ENCODE measurements at places on chromosomes 4 and X. TPM values are rescaled to one million over a fixed set of nuclear protein-coding genes. Genes with fewer than 3 reads are reported as not detected.
A peak's percentile ranks its signal among the peaks of the same experiment; 100 is the strongest.

The C4orf33 gene
- total RNA-seq = 13.3 TPM

The IBSP gene
- total RNA-seq = not detected

DNA sequence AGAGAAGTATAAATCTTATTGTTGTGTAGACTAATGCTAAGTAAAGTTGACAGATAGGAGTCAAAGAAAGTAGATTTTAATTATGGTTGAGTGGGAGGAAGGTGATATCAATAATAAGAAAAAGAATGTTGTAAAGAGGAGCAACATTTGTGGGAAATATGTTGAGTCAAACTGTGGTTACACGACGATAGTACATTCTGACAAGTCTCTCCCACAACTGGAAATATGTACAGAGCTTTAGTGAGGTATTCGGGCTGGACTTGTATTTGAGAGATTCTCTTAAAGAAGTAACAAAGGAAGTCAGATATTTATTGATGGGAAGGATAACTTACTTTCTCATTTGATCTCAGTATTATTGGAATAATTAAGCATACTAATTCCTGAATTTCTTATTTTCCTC, 525.3 kb upstream of the MAGEB2 start:
- no peak for DNase-seq

DNA sequence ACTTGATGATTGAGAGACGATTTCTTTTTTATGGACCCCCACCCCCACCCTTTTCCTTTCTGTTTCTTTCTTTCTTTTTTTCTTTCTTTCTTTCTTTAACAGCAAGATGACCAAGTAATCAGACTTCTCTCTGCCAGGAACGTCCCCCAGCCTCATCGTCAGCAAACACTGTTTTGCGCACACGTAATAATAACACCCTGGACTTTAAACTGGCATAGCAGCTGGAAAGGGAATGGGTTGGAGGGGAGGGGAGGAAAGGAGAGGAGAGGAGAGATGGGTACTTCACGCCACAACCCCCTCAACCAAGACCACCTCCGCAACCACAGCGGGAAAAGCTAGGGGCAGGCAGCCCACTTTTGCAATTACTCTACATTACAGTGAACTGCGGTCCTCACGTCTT, 1.1 kb downstream of the GABRA2 start:
- peak; percentile 39 for DNase-seq

GRCh38 chr4:26218677-26219605, 101.9 kb upstream of the RBPJ start:
- DNase-seq = no peak

DNA sequence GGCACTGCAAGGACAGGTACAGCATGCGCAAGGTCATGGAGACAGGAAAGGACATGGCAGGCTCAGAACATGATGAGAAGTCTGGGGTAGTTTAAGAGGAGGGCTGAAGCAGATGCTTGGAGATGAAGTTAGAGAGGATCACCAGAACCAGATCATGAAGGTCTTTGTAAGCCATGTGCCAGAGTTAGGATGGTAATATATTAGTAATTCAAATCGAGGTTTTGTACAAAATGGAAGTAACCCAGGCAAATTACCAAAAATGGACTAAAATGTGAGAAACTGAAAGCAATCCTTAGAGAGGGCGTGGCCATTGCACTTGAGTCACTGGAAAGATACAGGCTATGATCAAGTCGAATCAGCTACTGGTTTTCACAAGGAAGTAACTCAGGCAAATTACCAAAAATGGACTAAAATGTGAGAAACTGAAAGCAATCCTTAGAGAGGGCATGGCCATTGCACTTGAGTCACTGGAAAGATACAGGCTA, 13.5 kb downstream of the RXFP1 start:
- DNase-seq = no peak

The FATE1 gene
- not detected for total RNA-seq

DNA sequence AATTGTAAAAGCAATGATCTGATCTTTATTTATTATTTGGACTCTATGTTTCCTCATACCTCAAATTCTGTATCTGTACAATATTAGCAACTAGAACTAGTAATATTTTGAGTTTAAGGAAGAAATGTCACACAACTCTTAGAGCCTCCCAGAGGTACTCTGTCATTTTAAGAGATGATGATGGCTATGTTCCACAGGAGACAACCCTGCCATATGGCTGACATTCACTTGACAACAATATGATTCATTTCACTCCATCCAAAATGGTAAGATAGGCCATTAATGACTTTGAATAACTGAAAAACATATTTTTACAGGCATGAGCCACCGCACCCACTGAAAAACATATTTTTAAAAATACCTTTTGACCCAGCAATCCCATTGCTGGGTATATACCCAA, 190.3 kb downstream of the MAML3 start:
- DNase-seq = no peak

GRCh38 chrX:125132274-125132673, 187.4 kb upstream of the TEX13C start:
- DNase-seq = no peak

DNA sequence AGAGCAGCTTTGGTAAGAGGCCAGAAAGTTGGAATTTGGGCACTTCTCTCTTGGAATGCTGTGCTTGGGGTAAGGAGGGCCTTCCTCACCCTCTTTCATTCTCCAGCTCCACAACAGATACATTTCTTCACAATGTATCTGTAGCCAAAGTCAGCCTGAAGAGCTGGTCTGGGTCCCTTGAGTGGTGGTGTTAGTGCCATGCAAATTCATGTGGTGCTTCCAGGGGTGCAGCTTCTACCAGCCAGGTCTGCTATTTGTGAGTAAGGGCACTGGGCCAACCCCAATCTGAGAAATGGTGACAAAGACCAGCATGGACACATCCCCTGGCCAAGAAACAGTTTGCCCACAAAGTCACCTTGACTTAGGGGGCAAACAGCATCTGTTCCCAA, 17.8 kb downstream of the AMER1 start:
- DNase-seq = no peak

DNA sequence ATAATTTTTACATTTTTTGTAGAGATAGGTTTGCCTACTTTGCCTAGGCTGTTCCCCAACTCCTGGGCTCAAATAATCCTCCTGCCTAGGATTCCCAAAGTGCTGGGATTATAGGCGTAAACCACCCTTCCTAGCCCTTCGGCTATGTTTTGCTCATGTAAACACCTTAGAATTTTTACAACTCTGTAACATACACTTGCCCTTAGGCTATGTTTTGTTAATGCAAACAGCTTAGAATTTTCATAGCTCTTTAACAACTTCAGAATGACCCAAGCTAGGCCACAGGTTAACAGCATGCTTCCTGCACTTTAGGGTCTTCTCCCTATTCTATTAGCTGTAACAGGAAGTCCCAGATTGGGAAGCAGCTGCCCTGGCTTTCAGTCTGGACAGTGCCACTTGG, 24.2 kb downstream of the KLHL15 start:
- no peak for DNase-seq

DNA sequence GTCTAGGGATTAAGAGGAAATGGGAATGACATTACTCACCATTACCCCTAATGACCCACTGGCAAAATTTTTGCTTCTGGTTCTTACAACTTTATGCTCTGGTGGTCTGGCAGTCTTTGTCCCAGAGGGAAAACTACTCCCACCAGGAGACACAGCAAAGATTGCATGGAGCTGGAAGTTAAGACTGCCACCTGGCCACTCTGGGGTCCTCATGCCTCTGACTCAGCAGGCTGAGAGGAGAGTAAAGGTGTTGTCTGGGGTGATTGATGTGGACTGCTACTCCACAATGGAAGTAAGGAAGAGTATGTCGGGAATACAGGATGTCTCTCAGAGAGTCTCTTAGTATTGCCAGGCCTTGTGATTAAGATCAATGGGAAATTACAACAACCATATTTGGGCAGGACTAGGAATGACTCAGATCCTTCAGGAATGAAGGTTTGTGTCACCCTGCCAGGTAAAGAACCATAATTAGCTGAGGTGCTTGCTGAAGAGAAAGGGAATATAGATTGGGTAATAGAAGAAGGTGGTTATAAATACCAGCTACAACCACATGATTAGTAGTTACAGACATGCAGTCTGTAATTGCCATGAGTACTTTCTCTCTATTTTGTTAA, 215.5 kb downstream of the GPAT3 start:
- DNase-seq = no peak

The GSX2 gene
- not detected for total RNA-seq

- no peak for DNase-seq
These were observed 480.3 kb upstream of the GRIA3 start for GRCh38 chrX:122703762-122704161.

The WNK3 gene
- total RNA-seq = 3.5 TPM

The CCNA2 gene
- total RNA-seq = not detected

DNA sequence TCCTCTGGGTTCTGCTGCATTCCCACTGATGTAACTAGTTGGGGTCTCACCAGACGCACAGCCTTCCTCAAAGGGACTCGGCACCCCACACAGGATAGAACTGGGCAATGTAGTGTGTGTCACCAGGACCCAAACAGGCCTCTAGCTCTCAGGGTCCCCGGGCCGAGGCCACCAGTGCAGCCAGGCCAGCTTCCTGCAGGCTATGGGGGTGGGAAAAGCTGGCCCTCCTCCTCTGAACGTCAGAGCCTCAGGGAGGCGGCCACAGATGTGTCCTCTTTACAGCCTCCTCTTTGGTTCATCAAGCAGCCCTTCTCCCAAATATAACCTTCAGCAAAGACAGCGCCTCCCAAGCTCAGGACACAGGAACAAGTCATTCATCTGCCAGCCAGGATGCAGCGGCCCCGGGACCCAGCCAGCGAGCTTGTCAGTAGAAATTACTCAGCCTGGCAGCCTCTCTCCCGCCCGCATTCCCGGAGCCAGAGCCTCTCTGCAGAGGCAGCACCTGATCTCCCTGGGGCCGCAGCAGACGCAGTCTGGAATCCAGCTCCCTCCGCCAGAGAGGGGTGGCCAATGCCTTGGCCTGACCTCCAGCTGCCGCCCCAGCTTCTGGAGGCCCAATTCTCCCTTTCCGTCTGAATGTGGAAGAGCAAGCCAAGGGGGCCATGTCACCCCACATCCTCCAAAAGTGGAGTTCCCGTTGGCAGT, 288.5 kb downstream of the FBXW7 start:
- no peak for DNase-seq

The PNMA3 gene
- total RNA-seq = not detected

GRCh38 chr4:110271986-110272385, 73.6 kb upstream of the ELOVL6 start:
- no peak for DNase-seq

DNA sequence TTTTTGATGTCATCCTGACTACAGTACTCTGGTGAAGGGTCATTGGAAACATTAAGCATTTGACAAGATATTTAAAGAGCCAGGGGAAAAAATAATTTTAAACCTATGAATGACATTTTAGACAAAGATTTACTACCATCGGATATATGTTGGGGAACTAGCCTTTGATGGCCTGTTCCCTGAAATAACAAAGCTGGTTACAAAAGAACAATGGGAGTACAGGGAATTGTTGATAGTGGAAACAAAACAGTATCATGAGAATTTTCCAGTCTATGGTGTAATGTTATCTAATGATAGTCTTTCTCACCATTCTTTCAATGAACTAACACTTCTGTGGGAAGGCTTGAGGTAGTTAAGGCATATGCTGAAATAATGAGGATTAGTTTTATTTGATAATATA, 125.9 kb upstream of the KLHL4 start:
- peak; percentile 10 for DNase-seq

The GAB3 gene
- 11.0 TPM for total RNA-seq

DNA sequence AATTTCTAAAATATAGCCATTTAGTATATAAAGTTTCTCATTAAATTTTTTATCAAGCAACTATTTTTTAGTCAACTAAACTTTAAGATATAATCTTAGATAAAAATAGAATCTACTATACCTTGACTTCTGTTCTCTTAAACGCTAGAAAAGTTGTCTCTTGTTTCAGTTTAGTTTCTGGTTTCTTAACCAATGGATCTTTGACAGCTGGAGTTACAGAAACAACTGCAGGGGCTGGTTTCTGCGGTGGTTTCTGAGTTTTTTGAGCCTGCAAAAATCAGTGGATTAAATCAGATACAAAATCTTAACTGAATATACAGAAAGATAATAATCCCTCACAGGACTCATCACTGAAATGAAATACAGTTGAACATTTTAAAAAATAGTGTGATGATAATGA, 21.9 kb downstream of the INTS12 start:
- DNase-seq = no peak

- DNase-seq = no peak
These were observed 11.5 kb downstream of the RAB9A start for GRCh38 chrX:13700380-13700779.

The RRH gene
- total RNA-seq = not detected

DNA sequence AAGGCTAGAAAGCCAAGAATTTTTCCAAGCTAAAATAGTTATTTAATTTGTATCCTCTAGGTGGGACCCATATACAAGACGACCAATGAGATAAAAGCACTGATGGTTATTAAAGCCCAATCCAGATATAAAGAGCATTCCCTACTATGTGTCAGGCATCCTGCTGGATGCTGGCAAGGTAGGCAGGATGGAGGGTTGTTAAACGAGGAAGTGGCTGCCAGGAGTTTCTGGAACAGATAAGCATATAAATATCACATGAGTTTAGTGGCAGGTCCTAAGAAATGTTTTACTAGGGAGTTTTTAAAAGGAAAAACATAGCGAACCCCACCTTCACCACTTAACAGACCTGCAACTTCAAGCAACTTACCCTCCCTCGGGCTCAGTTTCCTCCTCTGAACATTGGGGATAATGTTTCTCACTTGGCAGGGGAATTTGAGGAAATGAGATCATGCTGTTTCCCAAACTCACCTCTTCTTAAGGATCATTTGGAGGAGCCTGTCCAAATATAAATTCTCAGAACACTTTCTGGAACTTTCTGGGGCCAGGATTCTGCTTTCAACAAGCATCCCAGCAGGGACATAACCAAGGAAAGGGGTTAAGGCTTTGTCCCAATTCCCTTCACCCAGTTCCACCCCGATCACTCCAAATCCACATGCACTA, 94.3 kb upstream of the LDB2 start:
- DNase-seq = no peak

GRCh38 chr4:13522282-13523104, 21.8 kb downstream of the NKX3-2 start:
- DNase-seq = no peak

GRCh38 chr4:54104907-54105306, 4.9 kb downstream of the GSX2 start:
- no peak for DNase-seq

The MID2 gene
- 26.8 TPM for total RNA-seq

- no peak for DNase-seq
These were observed 1.1 kb downstream of the RNF150 start for GRCh38 chr4:141132072-141132708.

GRCh38 chr4:161949946-161950725, 213.7 kb downstream of the FSTL5 start:
- no peak for DNase-seq

The ASB9 gene
- 20.6 TPM for total RNA-seq

DNA sequence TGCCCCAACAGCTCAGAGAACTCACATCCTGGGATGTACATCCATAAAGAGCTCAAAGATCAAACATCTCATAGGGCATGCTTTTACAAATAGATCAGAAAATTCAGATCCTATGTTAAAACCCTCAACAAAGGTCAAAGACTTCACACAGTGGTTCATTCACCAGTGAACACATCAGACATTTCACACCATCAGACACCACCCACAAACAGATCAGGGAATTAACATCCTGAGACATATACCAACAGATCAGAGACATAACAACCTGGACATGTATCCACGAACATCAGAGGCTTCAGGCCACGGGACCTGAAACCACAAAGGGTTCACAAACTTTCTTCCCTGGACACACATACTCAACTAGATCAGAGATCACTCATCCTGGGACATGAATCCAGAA, 23.4 kb downstream of the SUV39H1 start:
- no peak for DNase-seq

The HSD17B11 gene
- 66.7 TPM for total RNA-seq

The CRMP1 gene
- total RNA-seq = 21.4 TPM

The PDCL2 gene
- not detected for total RNA-seq

Measured in stomach (tissue), 19 donors.